ENCODE measurements at places on chromosomes 7 and 10.

DNA sequence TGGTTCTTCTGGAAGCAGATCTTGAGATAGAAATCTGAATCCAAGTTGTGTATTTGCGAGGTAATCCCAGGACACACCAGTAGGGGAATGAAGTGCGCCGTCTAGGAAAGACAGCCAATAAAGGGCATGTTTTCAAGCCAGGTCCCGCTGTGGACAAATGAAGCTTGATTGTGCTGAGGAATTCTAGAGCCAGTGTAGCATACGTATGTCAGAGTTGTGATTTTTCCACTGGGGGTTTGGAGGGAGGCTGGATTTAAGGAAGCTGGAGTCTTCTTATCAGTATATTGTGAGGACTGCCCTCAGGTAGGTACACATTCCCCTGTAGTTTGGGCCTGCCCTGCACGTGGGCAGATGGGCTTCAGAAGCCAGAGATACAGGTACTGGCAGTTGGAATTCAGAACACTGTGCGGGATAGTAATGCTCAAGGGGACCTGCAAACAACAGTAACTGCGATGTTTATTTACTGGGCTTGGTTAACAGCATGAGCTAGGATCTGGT is 50.9 kb downstream of the GALNT11 start:
- peak; percentile 12 for DNase-seq

GRCh38 chr7:130298544-130299326 is 5.8 kb downstream of the CPA4 start:
- DNase-seq: no peak

GRCh38 chr10:96830511-96831199 is 1.4 kb upstream of the LCOR start:
- DNase-seq: peak; percentile 64

GRCh38 chr10:100899171-100899570 is 13.6 kb upstream of the SLF2 start:
- DNase-seq: no peak

GRCh38 chr7:15128716-15129115 is 226.2 kb upstream of the DGKB start:
- no peak for DNase-seq

GRCh38 chr10:120505866-120506265 is 48.8 kb downstream of the PLPP4 start:
- DNase-seq: no peak

DNA sequence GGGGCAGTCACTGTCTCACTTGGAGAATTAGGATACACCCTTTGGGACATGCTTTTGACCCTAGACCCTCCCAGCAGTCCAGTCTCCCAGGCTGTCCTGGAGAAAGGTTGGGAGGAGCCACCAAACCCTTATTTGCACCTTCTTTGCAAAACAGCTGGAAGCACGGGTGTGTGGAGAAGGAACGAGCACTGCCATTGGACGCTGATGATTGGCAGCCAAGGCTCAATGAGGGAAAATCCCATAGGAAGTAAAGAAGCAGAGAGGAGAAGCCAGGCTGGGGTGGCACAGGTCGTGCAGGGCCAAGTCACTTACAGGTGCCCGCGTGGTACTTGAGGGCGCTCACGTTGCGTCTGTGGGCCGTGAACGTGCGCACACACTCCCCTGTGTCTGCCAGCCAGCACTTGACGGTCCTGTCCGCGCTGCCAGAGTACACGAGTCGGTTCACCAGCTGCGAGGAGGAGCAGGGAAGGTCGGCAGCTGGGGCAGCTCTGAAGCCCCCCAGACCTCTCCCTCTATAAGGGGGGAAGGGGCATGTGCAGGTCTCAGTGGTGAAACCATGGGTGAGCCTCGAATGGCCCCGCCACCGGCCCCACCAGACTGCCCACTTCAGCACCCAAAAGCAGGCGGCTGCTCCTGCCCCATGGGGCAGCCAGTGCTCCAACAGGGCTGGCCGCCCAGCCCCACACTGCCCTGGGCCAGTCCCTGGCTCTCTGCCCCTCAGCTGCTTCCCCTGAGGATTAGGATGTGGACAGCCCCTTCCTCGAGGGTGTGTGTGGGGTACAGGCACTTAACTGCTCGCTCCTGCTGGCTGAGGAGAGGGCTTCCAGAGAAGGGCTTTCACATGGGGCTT is 24.8 kb downstream of the WDR86 start:
- DNase-seq: no peak

DNA sequence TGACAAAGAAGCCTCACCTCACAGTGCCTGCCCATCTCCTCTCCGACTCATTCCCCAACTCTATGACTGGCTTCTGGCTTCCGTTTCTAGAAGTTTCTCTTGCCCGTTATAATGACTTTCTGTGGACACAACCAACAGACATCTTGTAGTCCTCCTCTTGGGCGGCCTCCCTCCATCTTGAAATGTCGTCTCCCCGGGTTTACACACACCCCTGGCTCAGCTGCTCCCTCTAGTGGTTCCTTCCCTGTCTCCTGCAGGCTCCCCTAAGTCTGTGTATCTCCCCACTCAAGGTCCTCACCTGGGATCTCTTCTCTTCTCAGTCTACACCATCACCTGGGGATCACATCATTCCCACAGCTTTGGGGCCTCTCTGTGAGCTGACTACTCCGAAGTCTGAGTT is 123.4 kb upstream of the NEBL start:
- peak; percentile 16 for DNase-seq

GRCh38 chr10:85447690-85448089 is 918.9 kb downstream of the GRID1 start:
- no peak for DNase-seq

- no peak for DNase-seq
Observed at GRCh38 chr10:121580276-121581116, 17.7 kb downstream of the FGFR2 start.

- DNase-seq: no peak
Observed at GRCh38 chr10:32349968-32350738, 3.2 kb upstream of the EPC1 start.

- no peak for DNase-seq
Observed at GRCh38 chr7:2199956-2200583, 32.7 kb downstream of the MAD1L1 start.

DNA sequence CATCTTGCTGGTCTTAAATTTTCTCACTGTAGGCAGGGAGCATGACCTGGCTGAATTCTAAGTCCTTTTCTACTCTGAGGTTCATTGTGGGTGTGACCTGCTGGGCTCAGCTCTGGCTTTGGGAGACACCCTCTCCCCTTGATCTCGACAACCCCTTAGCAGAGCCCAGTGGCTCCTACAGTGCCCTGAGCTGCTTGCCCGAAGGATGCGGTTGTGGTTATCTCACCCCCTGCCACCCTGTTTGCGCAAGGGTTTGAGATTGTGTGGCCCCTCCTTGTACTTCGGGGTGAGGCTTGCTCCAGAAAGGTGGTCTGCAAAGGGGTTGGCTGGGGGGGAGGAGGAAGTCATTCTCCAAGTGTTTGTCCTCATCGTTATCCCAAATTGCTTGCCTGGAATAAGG is 55.3 kb downstream of the TCF7L2 start:
- no peak for DNase-seq

GRCh38 chr7:2049111-2049781 is 183.5 kb downstream of the MAD1L1 start:
- no peak for DNase-seq

DNA sequence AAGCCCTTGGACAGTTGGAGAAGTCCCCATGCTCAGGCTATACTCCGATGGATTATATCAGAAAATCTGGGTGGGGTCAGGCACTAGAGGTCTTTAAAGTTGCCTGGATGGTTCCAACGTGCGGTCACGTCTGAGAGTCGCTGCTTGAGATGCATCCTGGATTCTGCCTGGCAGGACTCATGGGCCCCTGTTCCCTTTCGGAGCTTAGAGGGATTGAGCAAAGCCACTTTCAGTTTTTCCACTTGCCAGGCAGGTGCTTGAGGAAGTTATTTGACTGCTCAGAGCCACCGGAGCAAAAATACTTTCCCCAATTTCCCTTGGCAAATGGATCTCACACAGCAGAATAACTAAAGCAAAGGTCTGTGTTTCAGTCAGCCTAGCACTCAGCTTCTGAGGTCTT is 129.1 kb downstream of the GALNT17 start:
- DNase-seq: no peak

GRCh38 chr7:22694597-22695207 is 32.3 kb upstream of the IL6 start:
- DNase-seq: no peak

GRCh38 chr7:32357535-32358277 is 132.5 kb downstream of the LSM5 start:
- DNase-seq: peak; percentile 60

- DNase-seq: no peak
Observed at GRCh38 chr10:10903620-10904019, 114.1 kb upstream of the CELF2 start.

DNA sequence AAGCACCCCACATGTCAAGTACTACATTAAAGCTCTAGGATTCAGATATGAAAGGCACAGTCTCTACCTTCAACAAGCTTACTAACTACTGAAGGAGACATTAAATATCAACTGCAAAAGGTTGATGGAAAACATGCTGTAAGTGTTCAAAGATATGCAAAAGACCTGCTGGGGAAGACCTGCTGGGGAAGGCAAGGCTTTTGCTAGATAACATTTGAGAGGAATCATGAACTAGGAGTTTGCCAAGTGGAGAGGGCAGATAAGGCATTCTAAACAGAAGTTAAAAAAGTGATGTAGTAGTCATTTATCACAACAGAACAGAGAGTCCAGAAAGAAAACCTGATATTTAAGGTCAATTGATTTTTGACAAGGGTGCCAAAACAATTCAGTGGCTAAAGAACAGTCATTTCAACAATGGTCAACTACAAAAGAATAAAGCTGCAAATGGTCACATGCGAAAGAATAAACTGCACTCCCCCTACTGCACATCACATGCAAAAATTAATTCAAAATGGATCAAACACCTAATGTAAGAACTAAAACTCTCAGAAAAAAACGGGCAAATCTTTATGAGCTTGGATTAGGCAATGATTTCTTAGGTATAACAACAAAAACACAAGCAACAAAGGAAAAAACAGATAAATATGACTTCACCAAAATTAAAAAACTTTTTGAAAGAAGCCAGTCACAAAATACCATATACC is 23.0 kb upstream of the MSS51 start:
- DNase-seq: no peak

DNA sequence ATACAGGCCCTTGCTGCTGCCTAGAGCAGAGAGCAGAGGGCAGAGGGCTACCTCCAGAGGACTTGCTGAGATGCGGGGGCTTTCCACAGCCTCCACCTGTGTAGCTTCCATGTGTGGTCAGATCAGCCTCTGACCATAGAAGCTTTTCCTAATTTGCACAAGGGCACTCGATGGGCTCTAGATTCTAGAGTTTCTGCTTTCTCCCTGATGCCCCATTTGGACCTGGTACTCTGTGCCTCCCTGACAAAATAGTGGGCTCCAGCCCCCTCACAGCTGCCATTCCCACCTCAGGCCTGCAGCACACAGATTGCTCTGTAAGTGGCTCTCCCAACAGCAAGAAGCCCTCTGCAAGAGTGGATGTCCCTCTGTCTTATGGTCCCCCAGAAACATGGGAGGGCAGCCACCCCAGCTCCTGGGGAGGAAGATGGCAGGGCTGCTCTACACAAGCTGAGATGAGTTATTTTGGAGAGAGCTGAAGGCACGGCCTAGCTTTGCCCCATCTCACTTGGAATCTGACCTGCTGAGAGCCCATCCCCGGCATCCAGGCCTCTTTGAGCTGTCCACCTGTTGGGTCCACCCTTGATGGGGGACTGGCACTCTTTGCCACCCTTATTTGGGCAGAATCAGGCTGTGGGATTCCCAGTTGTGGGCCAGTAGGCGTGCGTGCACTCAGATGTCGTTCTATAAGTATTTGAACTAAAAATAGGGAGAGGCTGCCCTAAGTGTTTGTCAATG is 16.7 kb downstream of the TMEM273 start:
- no peak for DNase-seq

- no peak for DNase-seq
Observed at GRCh38 chr10:43252783-43253341, 14.0 kb downstream of the RASGEF1A start.

DNA sequence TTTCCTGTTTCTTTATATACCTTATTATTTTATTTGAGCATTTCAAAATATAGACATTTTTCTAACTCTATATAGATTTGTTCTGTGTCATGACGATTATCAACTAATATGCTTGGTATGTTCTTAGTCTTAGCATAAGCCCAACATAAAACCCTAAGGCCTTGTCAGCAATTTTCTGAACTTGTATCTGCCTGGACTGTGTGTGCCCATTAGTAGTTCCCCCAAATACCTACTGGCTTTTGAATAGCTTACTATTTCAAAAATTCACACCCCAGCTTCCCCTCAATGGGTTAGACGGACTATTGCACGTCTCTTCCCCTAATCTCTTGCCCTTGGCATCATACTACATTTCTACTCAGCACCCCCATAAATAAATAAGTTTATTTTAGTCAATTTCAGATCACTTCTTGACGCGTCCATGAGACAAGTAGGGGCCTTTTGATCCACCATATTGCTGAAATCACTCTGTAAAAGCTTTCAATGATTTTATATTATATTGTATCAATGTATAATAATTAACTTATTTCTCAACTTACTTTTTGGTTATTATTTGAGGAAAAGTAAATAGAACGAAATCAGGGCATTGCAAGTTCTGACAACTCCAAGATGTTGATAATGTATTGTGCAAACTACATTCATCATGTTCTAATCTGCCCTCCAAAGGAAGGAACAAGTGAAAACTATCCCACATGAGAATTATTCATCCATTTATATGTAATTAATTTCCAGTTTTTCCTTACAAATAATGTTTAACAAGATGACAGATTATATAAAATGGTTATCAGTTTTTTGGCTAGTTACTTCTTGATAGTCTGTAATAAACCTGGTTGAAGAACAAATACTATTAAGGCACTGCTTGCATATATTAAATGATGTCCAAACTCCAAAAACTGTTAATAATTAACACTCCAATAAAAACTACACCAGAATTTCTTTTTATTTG is 1.1 kb upstream of the AKR1C3 start:
- no peak for DNase-seq

- DNase-seq: no peak
Observed at GRCh38 chr10:87626422-87626892, 33.2 kb upstream of the PAPSS2 start.

DNA sequence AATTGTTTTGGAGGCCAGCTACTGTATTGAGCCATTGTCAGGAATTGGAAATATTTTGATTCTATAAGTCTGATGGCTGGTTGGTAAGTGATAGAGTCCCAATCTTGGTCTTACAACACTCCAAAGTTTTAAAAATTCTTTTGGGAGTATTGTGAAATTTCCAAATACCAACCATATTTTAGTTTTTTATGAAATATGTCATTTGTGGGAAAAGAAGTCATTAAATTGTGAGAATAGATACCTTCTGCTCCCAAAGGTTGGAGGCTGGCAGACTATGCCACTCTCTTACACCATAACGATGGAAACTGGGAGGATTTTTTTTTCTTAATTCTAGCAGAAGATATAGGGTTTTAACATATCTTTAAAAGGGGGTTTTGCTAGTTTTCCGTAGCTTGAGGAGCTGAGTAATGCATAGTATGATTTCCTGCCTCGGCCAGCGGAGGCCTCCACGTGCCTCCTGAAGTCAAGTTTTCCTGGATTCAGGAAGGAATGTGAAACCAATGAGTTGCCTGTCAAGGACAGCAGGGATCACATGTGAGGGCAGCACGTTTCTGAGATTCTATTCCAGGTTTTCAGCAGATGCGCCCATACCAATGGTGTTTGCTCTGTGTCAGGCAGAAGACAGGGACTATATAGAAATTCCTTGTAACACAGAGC is 92.2 kb upstream of the LAMB4 start:
- DNase-seq: no peak

GRCh38 chr7:148747274-148747673 is 48.6 kb downstream of the CUL1 start:
- DNase-seq: peak; percentile 4
